Upper lobe of left lung (tissue), 6 donors: ENCODE measurements at places on chromosomes 3 and 15. TPM values are rescaled to one million over a fixed set of nuclear protein-coding genes. Genes with fewer than 3 reads are reported as not detected.

- no peak for DNase-seq
- no peaks in the 10 kb centered on the region for H3K36me3 ChIP-seq
- H3K27me3 ChIP-seq = no peaks in the 10 kb centered on the region
Measured at GRCh38 chr15:93210995-93211394, 122.0 kb upstream of the RGMA start.

- no peak overlapping the region for H3K27ac ChIP-seq
- H3K4me1 ChIP-seq = peaks cover 18% of the 10 kb centered on the region
- DNase-seq = no peak
Measured at GRCh38 chr3:160758929-160759577, 3.0 kb downstream of the PPM1L start.

The CFAP92 gene
- 1.4 TPM for total RNA-seq

GRCh38 chr15:83248151-83249029 lies 36.1 kb downstream of the BNC1 start:
- no peaks in the 10 kb centered on the region for H3K27me3 ChIP-seq
- H3K36me3 ChIP-seq = no peaks in the 10 kb centered on the region
- no peak overlapping the region for H3K4me3 ChIP-seq

DNA sequence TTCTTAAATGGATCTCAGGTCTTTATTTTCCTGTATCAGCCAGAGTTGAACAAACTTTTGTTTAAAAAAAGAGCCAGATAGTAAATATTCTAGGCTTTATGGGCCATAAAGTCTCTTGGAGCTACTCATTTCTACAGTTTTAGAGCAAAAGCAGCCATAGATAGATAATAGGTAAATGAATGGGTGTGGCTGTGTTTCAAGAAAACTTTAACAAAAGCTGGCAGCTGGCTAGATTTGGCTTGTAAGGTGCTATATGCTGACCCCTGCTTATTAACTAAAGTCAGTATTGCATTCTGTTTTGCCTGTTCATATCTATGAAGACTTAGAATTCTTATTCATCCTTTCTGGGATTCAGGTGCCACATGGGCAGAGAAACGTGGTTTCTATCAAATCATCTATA lies 29.0 kb downstream of the MFN1 start:
- no peak for DNase-seq
- no peak overlapping the region for H3K27ac ChIP-seq
- H3K4me1 ChIP-seq = no peaks in the 10 kb centered on the region
- peaks cover 42% of the 10 kb centered on the region for H3K36me3 ChIP-seq

DNA sequence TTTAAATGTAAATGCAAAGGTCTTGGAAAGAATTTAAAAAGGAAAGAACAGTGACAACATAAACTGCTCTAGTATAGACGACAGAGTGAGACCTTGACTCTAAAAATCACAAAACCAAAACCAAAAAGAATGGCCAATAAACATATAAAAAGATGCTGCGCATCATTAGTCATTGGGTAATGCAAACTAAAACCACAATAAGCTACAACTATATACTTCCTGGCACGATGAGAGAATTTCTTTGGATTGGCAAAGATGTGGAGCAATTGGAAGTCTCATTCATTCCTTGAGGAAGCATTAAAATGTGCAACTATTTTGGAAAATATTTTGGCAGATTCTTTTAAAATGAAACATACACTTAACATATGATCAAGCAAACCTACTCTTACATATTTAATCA lies 98.7 kb upstream of the ZPLD1 start:
- H3K4me1 ChIP-seq = no peaks in the 10 kb centered on the region
- H3K27ac ChIP-seq = no peak overlapping the region
- DNase-seq = no peak
- H3K36me3 ChIP-seq = no peaks in the 10 kb centered on the region
- H3K4me3 ChIP-seq = no peak overlapping the region

- H3K27me3 ChIP-seq = no peaks in the 10 kb centered on the region
- H3K36me3 ChIP-seq = no peaks in the 10 kb centered on the region
- no peak overlapping the region for H3K27ac ChIP-seq
- no peak for DNase-seq
- H3K4me1 ChIP-seq = no peaks in the 10 kb centered on the region
- H3K4me3 ChIP-seq = no peak overlapping the region
Measured at GRCh38 chr3:32384938-32385337, 6.7 kb upstream of the CMTM7 start.

GRCh38 chr15:81244306-81244705 lies 47.6 kb downstream of the IL16 start:
- no peaks in the 10 kb centered on the region for H3K36me3 ChIP-seq
- H3K27ac ChIP-seq = no peak overlapping the region
- H3K4me3 ChIP-seq = no peak overlapping the region
- H3K27me3 ChIP-seq = no peaks in the 10 kb centered on the region
- H3K4me1 ChIP-seq = no peaks in the 10 kb centered on the region

- H3K27me3 ChIP-seq = no peaks in the 10 kb centered on the region
- DNase-seq = no peak
- H3K36me3 ChIP-seq = no peaks in the 10 kb centered on the region
Measured at GRCh38 chr3:122774564-122774963, 19.1 kb downstream of the HSPBAP1 start.

The CCDC80 gene
- total RNA-seq = 2.1 TPM

GRCh38 chr15:60793656-60794055 lies 314.7 kb upstream of the ICE2 start:
- H3K27ac ChIP-seq = no peak overlapping the region
- H3K4me3 ChIP-seq = no peak overlapping the region
- no peaks in the 10 kb centered on the region for H3K4me1 ChIP-seq
- no peaks in the 10 kb centered on the region for H3K36me3 ChIP-seq
- no peak for DNase-seq

DNA sequence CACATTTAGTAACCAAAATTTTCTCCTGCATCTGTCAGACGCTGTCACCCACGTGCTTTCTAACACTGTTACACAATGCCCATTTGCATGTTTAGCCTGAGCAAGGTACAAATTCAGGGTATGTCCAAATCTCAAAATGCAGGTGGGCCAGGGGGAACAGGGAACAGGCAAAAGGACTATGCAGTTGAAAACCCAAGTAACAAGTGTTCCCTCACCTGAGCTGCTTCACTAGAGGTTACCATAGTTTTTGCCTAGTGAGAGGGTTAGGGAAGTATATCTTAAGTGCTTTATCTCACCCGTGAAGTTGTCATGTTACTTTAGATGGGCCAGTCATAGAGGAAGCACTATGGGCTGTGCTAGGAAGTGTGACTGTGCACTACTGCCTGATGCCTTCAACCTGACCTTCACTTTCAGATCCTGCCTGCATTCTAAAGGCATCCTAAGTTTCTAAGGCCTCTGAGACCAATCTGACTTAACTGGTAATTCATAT lies 6.0 kb upstream of the TMEM87A start:
- peaks cover 35% of the 10 kb centered on the region for H3K36me3 ChIP-seq
- H3K4me1 ChIP-seq = peaks cover 22% of the 10 kb centered on the region
- no peak overlapping the region for H3K27ac ChIP-seq
- DNase-seq = no peak
- H3K27me3 ChIP-seq = no peaks in the 10 kb centered on the region

DNA sequence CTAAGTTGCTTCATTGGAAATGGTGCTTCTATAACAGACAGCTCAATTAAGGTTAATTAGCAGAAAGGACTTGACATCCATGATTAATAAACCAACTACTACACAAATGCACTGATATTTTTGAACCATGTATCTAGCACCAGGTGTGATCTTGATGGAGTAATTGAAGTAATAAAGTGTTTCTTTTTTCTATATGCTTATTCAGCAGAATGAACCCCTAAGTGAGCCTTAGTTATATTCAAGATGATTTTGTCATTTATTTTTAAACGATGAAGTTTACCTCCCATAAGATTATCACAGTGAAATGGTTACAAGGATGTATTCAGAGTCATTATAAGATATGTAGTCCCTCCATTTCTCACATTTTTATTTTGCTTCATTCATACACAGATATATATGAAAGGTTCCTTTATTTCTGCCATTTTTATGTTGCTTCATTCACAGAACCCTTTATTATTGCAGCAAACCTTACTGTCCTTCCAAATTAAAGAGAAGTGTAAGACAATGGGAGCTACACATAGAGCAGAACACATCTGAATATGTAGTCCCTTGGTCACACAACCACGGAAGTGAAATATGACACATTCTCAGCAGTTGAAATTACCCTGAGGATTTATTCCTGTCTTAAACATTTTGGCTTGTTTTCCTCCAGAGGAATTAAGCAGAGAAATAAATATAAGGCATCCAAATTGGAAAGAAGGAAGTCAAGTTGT lies 295.0 kb downstream of the RAP2B start:
- H3K27ac ChIP-seq = no peak overlapping the region
- H3K4me3 ChIP-seq = no peak overlapping the region
- H3K36me3 ChIP-seq = no peaks in the 10 kb centered on the region
- H3K4me1 ChIP-seq = no peaks in the 10 kb centered on the region

- H3K27me3 ChIP-seq = no peaks in the 10 kb centered on the region
- H3K27ac ChIP-seq = no peak overlapping the region
- no peaks in the 10 kb centered on the region for H3K4me1 ChIP-seq
Measured at GRCh38 chr3:179615458-179616173, 11.0 kb downstream of the NDUFB5 start.

- no peak for DNase-seq
- H3K36me3 ChIP-seq = no peaks in the 10 kb centered on the region
- H3K4me1 ChIP-seq = no peaks in the 10 kb centered on the region
Measured at GRCh38 chr3:178275793-178276192, 260.4 kb upstream of the KCNMB2 start.

- no peak overlapping the region for H3K4me3 ChIP-seq
- no peaks in the 10 kb centered on the region for H3K27me3 ChIP-seq
- no peak overlapping the region for H3K27ac ChIP-seq
- no peak for DNase-seq
- H3K36me3 ChIP-seq = no peaks in the 10 kb centered on the region
Measured at GRCh38 chr3:24550588-24550987, 55.9 kb upstream of the THRB start.

The PRRT3 gene
- total RNA-seq = 2.7 TPM

DNA sequence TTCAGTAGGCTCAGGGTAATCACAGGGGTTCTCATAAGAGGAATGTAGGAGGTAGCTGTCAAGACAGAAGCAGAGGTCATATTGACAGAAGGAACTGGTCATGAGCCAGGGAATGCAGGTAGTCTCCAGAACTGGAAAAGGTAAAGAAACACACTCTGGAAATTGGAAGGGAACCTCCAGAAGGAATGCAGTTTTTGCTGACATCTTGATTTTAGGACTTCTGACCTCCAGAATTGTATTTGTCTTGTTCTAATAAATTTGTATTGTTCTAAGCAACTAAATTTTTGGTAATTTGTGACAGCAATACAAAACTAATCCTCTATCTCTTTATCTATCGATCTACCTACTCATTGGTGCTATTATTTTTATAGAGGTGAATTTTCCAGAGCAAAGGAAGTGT lies 49.2 kb downstream of the OTOL1 start:
- H3K27me3 ChIP-seq = no peaks in the 10 kb centered on the region
- H3K4me1 ChIP-seq = no peaks in the 10 kb centered on the region
- no peak overlapping the region for H3K4me3 ChIP-seq
- H3K36me3 ChIP-seq = no peaks in the 10 kb centered on the region
- no peak overlapping the region for H3K27ac ChIP-seq
- DNase-seq = no peak

GRCh38 chr3:30657914-30658313 lies 51.5 kb downstream of the TGFBR2 start:
- H3K4me3 ChIP-seq = no peak overlapping the region
- peaks cover 75% of the 10 kb centered on the region for H3K4me1 ChIP-seq
- H3K36me3 ChIP-seq = peaks cover 79% of the 10 kb centered on the region
- H3K27ac ChIP-seq = peak overlapping the region; percentile 57
- H3K27me3 ChIP-seq = no peaks in the 10 kb centered on the region

The LRTM1 gene
- total RNA-seq = not detected

The MYO1E gene
- 82.1 TPM for total RNA-seq

DNA sequence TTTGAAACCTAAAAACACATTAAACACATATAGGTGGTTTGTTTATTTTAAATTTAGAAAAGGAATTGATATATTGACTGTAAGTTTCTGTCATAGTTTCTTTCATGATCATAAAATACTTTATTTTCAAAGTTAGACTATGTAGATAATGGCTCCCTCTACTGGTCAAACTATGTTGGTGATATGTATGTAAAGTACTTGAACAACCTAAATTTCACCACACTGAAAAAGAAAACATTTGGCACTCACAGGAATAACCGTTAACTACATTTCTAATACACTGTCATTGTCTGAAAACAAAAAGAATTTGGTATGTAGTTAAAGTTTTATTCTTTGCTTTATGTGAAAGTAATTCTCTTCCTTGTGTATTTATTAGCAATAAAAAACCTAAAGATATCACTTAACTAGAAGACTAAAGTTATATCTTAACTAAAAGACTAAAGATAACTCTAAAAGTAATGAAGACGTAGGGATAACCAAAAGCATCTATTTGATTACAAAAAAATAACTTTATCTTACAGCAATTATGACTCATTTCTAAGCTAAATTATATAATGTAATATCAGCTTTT lies 427.5 kb downstream of the VGLL3 start:
- H3K27me3 ChIP-seq = no peaks in the 10 kb centered on the region
- no peak for DNase-seq
- H3K36me3 ChIP-seq = no peaks in the 10 kb centered on the region
- H3K4me1 ChIP-seq = no peaks in the 10 kb centered on the region
- H3K4me3 ChIP-seq = no peak overlapping the region

The AHSG gene
- not detected for total RNA-seq

The SLC9C1 gene
- total RNA-seq = not detected

The PLSCR5 gene
- not detected for total RNA-seq

DNA sequence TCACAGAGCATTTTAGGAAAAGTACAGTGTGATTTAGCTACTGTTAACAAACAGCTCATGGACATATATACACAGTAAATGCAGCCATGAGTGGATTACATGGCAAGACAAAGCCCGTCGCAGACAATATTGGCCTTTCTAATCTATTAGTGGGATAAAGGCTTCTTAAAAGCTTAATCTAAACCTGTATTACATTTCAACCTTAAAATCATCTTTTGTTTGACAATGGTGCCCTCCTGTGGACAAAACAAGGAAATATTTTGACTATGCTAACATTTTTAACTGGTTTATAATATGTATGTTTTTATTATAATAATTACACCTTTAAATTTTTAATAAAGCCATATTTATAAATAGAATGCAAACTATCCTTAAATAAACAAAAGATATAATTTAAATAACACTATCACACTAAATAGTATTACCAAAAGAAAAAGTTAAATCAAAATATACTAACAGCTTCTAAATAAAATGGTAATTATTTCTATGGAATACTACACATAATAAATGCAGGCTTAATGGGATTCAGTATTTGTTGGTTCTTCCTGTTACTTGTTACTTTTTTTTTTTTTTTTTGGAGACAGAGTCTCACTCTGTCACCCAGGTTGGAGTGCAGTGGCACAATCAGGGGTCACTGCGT lies 38.6 kb downstream of the TAFA4 start:
- no peaks in the 10 kb centered on the region for H3K4me1 ChIP-seq
- H3K4me3 ChIP-seq = no peak overlapping the region
- no peak overlapping the region for H3K27ac ChIP-seq
- H3K36me3 ChIP-seq = no peaks in the 10 kb centered on the region
- DNase-seq = no peak
- no peaks in the 10 kb centered on the region for H3K27me3 ChIP-seq

DNA sequence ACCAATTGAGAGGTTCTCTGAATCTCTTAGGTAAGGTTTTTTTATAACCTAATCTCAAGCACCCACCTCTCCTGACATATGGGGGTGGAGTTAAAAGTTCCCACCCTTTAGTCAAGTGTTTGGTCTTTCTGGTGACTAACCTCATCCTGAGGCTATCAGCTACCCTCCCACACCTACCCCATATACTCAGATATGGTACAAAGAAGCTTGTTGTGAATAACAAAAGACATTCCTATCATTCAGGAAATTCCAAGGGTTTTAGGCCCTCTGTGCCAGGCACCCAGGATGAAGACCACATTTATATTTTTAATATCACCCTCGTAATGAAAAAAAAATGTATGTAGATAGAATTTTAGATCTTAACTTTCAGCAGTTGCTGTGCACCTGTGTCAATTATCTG lies 9.0 kb downstream of the CHMP2B start:
- no peaks in the 10 kb centered on the region for H3K27me3 ChIP-seq
- no peak overlapping the region for H3K4me3 ChIP-seq
- H3K36me3 ChIP-seq = no peaks in the 10 kb centered on the region
- H3K4me1 ChIP-seq = peaks cover 3% of the 10 kb centered on the region
- no peak overlapping the region for H3K27ac ChIP-seq
